ENCODE measurements at places on chromosomes 16 and 17.
A peak's percentile ranks its signal among the peaks of the same experiment; 100 is the strongest.

GRCh38 chr17:75115555-75115954, 5.8 kb downstream of the ARMC7 start:
- DNase-seq = no peak

DNA sequence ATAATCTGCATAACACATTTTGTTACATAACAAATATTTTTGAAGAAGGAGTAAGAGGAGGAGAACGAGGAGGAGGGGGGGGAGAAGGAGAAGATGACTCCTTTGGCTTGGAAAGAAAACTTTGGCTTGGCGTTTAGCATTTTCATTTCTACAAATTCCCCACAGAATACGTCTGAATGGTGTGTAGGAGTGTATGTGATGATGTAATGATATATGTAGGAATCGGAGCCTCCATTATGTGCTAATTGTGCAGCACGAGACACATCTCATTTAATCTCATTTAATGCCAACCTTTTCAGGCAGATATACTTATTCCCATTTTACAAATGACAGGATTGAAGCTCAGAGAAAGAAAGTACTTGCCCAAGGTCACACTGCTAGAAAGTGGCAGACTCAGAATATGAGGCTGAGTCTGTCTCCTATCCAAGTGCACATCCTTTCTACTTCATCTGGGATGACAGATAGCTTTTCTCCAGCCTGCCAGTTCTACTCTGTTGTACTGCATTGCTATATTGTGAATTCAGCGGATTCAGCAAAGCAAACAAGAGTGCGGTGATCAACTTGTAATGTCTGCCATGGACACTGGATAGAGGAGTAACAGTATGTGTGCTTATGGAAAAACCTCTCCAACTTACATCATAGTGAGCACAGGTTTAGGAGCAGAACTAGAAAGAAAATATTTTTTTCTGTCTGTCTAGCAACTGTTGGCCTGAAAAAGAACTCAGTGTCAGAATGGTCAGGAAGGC, 10.4 kb upstream of the SLC47A2 start:
- DNase-seq = no peak

DNA sequence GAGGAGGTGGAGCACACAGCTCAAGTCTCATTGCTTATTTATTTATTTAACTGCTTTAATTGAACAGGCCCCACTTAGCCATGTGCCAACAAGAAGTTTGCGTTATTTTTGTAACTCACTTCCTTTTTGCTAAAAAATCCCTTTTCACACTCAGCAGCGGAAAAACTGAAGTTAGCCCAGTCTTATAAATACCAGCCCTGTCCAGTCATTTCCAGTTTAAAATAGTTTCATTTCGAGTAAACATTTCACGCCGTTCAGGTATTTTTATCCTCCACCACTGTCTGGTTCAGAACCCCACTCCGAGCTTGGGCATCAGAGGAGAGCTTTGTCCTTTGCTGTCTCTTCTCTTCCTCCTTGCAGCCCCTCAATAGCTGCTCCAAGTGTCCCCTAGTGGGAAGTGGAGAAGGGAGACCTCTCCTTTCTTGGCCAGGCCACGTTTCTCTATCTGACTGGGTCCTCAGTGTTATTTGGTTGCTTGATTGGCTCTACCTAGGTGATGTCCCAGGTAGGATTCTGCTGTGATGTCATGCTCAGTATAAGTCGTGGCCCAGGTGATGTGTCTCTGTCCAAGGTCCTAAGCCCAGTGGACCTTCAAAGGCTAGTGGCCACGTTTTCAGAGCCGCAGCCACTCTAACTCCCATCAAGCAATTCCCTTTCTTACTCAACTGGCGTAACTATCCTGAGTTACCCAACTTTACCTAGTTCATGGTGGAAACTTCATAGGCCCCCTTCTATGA, 53.0 kb upstream of the GAS7 start:
- no peak for DNase-seq

DNA sequence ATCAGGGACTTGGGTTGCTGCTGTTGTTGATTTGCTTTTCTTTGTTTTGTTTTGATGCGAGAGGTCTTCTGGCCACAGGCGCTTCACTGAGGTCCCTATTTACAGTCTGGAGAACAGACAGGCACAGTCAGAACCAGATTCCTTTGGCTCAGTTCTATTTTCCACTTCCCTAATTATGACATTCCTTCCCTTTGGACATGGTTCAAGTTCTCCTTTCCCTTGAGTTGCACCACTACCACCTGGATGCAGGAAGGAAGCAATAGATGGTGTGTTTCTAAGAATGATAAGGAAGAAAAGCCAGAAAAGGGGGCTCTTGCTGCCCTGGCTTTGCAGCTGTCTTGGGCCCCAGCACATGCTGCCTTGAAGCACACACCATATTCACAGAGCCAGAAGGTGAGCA, 160.6 kb downstream of the MAF start:
- no peak for DNase-seq

DNA sequence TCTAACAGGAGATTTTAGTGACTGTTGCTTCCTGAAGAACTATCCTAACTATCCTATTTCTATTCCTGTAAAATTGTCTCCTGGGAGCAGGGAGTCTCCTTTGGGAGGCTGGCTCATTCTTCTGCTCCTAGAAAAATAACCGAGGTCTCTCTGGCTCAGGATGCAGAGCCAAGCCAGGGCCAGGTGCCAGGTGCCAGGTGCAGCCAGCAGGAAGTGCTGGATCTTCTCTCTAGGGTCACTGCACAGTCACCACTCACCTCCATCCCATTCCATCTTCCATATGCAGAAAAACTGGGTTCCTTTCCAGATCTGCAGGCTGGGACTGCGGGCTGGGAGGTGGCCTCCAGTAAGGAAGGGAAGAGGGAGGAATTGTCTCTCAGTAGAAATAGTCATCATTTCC, 3.8 kb upstream of the TMC7 start:
- no peak for DNase-seq

DNA sequence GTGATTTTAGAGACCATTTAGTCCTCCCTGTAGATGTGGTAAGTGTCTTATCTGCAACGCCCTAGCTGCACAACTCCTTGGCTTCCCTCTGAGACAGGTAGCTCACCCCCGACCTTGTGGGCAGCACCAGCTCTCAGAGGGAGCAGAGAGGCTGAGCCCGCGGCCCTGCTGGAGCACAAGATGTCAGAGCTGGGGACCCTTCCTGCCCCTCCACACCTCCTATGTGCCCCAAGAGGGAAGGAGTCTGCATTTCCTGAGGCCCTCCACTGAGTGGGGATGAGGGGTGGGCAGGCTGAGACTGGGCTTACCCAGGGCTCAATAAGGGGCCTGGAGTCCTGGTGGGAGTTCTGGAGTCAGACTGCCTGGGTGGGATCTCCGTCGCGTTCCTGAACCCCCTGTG, 12.2 kb upstream of the ADGRG1 start:
- no peak for DNase-seq

DNA sequence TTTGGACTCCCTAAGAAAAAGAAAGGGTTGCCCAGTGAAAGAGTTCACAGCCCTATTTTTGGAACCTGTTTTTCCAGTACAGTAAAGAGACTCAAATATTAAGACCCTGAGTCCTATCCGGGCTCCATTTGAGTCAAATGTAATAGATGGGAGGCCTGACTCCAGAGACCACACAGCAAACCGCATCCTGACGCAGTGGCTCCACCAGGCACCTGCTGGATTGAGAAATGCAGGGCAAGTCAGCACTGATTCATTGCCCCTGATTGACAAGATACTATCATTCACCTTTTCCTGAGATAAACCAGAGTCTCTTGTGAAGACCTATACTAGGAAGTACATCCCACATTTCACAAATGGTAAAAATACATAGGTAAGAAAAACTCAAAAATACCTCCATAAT, 715.7 kb upstream of the SOX9 start:
- no peak for DNase-seq

- DNase-seq = no peak
These were observed 38.5 kb downstream of the ZNF276 start for GRCh38 chr16:89759746-89760340.

DNA sequence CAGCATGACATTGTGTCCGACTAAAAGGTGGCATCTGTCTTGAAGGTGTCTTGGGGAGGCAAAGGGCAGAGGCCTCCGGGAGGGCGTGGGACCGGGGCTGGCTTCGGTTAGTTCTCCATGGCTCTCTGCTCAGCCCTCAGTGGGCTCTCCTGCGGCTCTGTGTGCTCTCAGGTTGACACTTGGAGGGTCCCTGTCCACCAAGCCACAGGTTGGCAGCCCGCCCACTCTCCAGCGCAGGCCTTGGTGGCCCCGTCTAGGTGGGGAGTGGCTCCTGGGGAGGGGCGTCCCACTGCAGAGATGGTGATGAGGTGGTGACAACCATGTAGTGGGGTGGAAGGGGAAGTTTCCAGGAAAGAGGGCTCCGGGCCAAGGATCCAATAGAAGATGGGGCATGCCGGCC, 31.6 kb downstream of the ADGRG5 start:
- DNase-seq = no peak

- DNase-seq = no peak
These were observed 3.8 kb upstream of the DEF8 start for GRCh38 chr16:89944773-89945172.

DNA sequence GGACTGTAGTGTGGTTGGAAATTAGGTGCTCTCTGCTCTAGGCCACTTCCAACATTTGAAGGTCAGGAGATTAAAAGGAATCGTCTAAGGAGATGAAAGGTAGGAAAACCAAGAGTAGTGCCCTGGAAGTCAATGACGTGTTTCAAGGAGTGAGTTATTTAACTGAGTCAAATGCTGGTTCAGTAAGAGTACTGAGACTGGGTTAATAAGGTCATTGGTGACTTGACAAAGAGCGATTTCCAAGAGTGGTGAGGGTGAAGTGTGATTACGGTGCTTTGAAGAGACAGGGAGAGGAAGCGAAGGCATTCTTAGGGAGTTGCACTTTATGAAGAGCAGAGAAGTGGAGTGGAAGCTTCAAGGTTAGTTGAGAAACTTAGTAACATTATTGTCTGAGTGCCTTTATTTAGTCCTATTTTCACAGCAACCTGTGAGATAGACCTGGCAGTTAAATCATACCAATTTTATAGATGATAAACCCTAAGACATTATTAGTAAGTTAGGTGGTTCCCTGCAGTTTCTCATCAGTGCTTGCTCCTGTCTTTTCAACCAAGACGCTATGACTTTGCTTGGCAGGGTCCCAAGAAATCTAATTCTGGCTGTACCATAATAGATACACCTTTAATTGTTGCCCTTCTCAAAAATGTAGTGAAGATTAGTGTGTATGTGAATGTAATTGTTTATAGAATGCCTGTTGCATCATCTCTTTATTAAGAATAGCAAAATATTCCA, 5.9 kb downstream of the ZNF207 start:
- no peak for DNase-seq

DNA sequence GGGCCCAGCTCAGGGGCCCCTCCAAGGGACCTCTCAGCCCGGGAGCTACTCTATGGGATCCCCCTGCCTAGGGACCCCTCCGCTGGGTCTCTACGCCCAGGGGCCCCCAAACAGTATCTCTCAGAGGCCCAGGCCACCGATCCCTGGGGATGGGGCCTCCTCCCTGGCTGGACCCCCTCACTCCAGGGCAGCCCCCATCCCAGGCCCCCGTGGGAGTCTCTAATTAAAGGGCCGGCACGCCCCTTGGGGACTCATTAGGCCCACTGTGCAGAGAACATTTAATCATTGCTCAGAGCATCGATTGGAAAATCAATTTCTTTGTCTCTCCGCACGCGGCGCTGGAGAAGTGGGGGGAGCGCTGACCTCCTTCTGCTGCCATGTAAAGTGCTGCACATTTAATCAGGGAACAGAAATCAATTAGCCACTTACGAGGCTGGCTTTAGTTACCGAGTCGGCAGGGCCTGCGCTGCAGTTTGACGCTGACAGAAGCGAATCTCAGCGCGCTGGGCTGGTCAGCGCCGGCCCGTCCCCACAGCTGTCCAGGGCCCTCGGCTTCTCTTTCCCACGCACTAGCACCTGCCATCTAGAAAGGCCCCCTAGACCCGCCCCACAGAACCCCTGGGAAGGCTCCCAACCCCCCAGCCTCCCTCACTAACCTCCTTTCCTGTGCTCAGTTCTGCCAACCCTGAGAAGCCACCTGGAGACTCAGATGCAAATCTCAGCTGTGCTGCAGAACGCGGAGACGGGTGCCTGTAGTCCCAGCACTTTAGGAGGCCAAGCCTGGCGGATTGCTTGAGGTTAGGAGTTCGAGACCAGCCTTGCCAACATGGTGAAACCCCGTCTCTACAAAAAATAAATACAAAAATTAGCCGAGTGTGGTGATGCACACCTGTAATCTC, 20.2 kb upstream of the C1QL1 start:
- peak; percentile 33 for DNase-seq

DNA sequence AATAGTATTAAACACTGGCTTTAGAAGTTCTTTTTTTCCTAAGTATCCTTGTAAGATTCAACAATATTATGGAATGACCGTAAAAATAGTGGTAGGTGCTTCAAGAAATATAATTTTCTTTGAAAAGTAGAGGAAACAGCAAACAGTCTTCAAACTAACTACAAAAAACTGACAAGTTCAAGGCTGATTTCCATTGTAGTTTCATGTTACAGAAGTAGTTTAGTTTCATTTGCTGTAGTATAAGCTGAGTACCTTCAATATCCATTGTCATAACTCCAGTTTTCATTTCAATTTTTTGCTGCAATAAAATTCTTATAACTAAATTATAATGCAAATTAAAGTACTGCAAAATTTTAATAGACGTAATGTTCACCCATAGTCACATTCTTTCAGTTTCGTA, 19.3 kb downstream of the PHKB start:
- DNase-seq = no peak

GRCh38 chr16:3659251-3659650, 4.8 kb downstream of the DNASE1 start:
- no peak for DNase-seq

DNA sequence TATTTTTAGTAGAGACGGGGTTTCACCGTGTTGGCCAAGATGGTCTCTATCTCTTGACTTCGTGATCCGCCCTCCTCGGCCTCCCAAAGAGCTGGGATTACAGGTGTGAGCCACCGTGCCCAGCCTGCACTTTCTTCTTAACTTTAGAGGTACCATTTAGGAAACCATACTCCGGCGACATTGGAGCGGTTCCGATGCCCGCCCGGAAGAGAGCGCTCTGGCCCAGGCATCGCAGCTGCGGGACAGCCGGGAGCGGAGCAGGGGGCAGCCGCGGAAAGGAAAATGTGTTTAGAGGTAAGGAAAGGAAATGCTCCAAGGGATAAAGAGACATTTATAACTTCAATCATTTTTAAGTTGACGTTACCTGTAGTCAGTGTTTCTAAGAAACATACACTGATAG, 6.0 kb upstream of the HS3ST3B1 start:
- DNase-seq = no peak

GRCh38 chr17:35022536-35023063, 40.9 kb downstream of the RFFL start:
- DNase-seq = no peak

- DNase-seq = no peak
These were observed 9.0 kb downstream of the LRRC37B start for GRCh38 chr17:32016231-32016630.

- peak; percentile 81 for DNase-seq
These were observed 4.7 kb downstream of the COQ7 start for GRCh38 chr16:19071811-19072777.

- DNase-seq = no peak
These were observed 19.6 kb upstream of the MFSD6L start for GRCh38 chr17:8818654-8819330.

DNA sequence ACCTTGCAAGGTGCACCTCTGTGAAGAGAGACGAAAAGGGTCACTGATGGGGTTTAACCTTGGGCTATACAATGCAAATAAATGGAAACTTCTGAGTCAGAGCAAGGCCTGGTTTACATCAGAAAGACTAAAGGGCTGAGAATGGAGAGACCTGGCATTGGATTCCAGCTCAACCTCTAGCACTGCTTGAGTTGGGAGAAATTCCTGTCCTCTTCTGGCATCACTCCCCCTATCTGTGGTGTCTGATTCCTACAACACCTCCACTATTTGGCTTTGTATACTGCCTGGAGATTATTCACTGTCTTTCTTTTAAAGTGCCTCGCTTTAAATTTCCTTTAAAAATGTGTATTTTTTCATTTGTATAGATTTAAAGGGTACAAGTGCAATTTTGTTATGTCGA, 68.8 kb downstream of the GPR139 start:
- DNase-seq = peak; percentile 23
